CD8-positive, alpha-beta memory T cell (primary cell): ENCODE measurements at places on chromosomes 16 and 17. TPM values are rescaled to one million over a fixed set of nuclear protein-coding genes. Genes with fewer than 3 reads are reported as not detected.
A peak's percentile ranks its signal among the peaks of the same experiment; 100 is the strongest.

DNA sequence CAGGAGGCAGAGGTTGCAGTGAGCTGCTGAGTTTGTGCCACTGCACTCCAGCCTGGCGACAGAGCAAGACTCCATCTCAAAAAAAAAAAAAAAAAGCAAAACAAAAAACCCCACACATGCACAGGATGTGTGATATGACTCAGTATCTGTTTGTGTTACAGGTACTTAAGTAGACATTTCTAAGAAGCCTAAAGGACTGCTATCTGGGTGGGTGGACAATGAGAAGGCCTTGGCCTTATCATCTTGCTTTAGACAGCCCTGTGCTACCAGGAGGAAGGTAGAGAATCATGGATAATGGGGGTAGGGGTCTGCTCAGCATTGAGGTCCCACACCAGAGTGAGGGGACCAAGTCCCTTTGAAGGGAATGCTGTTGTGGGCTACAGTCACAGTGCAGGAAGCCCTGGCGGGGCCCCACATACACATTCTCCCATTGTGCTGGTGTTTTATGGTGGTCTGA, 26.7 kb downstream of the PLD6 start:
- peak overlapping the region; percentile 45 for H3K27ac ChIP-seq
- H3K27me3 ChIP-seq = no peaks in the 10 kb centered on the region
- peak; percentile 43 for DNase-seq
- peaks cover 16% of the 10 kb centered on the region for H3K36me3 ChIP-seq
- H3K4me1 ChIP-seq = peaks cover 96% of the 10 kb centered on the region

DNA sequence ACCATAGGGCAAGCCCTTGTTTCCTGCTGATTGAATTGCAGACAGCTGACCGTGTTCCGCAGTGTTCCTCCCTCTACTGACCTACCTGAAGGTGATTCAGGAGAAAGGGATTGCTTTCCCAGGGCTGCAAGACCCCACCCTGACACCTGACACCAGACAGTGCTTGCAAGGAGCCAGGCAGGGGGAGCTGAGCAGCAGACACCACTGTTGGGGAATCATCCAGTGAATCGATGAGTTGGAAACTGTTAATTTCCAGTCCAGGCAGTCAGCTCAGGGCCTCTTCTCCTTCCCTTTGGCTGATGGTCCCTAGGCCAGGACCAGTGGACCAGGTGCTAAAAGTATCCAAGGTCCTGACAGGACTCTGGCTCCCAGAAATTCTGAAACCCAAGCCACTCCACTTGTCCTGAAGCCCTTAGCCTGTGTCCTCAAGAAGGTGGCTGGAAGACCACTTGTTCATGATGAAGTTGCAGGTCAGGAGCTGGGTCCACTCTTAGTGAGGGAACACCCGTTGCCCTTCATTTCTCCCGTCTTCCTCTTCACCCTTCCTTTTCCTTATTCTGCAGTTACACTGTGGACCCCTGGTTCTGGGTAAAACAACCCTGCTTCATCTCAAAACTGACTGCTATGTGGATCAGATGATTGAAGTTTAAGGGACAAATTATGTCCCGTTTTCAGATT, 9.5 kb upstream of the UNK start:
- peaks cover 20% of the 10 kb centered on the region for H3K4me1 ChIP-seq
- no peak for DNase-seq
- no peak overlapping the region for H3K4me3 ChIP-seq

GRCh38 chr17:4934173-4934979, 2.3 kb downstream of the GP1BA start:
- no peak overlapping the region for H3K27ac ChIP-seq
- no peak overlapping the region for H3K4me3 ChIP-seq
- peak; percentile 36 for DNase-seq
- H3K27me3 ChIP-seq = no peaks in the 10 kb centered on the region
- peaks cover 5% of the 10 kb centered on the region for H3K36me3 ChIP-seq

IRX3 gene
- total RNA-seq = not detected

DNA sequence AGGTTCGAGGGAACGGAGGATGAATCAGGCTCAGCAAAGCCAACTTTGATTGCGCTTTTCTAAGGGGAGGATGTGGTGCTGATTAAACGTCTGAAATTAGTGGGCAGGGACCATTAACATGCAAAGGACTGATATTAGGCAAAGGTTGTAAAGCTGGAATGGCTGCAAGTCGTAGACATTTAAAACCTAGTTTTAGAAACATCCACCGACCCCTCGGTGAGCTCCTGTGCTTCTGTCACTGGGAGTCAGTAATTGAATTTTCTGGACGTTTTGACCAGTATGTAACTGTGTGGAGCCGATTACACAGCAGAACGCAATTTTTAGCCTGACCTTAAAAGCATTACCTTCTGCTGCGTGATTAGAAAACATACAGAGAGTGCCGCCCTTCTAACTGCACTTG, 220.6 kb upstream of the HSBP1 start:
- H3K36me3 ChIP-seq = no peaks in the 10 kb centered on the region
- no peaks in the 10 kb centered on the region for H3K4me1 ChIP-seq
- DNase-seq = no peak
- H3K4me3 ChIP-seq = no peak overlapping the region

KRTAP4-4 gene
- total RNA-seq = not detected

GRCh38 chr17:75894049-75894733, 2.6 kb downstream of the TRIM65 start:
- H3K4me1 ChIP-seq = peaks cover 18% of the 10 kb centered on the region
- H3K4me3 ChIP-seq = no peak overlapping the region
- no peak overlapping the region for H3K27ac ChIP-seq
- DNase-seq = no peak
- H3K27me3 ChIP-seq = no peaks in the 10 kb centered on the region
- no peaks in the 10 kb centered on the region for H3K36me3 ChIP-seq

CCDC200 gene
- total RNA-seq = 0.33 TPM

KRT31 gene
- total RNA-seq = not detected

DNA sequence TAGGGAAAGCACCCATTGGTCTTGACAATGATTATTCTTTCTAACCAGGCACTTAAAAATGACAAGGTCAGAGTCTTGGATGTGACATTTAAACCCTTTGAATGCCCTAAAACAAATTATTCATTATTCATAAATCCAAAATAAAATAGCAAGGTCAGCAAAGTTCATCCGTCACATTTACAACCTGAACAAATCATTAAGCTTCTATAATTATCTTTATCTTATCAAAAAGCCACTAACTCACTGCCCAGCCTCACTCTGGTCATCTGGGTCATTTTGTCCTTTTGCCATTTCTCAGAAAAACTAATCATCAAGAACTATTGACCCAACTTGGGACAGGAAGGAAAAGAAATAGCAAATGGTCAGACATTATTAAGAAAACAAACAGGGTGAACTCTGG, 507.3 kb upstream of the CDH8 start:
- H3K27me3 ChIP-seq = no peaks in the 10 kb centered on the region
- no peaks in the 10 kb centered on the region for H3K4me1 ChIP-seq
- no peak overlapping the region for H3K4me3 ChIP-seq
- no peak overlapping the region for H3K27ac ChIP-seq

DNA sequence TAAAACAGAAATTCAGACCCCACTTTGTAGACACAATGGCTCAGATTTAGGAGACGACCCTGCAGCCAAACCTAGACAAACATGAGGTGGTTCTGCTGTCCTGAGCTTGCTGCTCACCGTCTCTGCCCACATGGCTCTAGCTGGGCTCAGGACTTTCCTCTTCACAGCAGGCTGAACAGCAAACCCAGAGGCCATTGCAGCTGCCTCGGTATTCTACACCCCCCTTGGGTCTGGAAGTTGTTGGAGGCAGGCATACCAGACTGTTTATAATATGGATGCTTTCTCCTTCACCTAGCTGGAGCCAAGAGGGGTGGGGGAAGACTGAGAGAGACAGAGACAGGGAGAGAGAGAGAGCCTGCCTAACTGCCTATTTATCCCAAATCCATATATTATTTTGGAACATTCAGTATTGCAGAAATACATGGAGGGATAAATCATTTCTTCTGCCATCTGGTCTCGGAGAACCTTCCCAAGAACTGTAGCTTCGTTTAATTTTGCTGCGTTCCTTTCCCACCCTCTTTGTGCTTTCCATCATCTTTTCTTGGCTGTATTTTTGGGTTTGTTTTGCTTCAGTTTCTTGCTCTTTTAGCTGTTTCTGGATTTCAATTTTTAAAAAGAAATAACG, 628.2 kb upstream of the RBFOX1 start:
- H3K4me3 ChIP-seq = no peak overlapping the region
- H3K27me3 ChIP-seq = no peaks in the 10 kb centered on the region
- no peak for DNase-seq
- no peak overlapping the region for H3K27ac ChIP-seq

FBXW10 gene
- 0.09 TPM for total RNA-seq

PNMT gene
- not detected for total RNA-seq

EVPLL gene
- not detected for total RNA-seq

DNA sequence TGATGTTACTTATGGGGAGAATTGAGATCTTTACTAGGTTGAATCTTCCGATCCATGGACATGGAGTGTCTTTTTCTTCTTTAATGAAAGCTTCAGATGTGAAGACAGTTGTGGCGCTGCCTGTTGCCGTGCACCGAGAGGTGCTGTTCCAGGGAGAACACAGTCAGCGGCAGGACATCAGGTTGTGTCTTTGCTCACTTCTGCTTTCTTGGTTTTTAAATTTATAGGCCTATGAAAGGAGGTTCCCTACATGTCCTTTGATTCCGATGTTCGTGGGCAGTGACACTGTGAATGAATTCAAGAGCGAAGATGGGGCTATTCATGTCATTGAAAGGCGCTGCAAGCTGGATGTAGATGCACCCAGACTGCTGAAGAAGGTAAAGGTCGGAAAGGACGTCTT, 49.8 kb downstream of the SEC14L1 start:
- DNase-seq = no peak
- H3K4me3 ChIP-seq = no peak overlapping the region
- H3K27me3 ChIP-seq = no peaks in the 10 kb centered on the region

- DNase-seq = no peak
- H3K27ac ChIP-seq = no peak overlapping the region
Measured at GRCh38 chr17:79938336-79939093, 97.2 kb downstream of the TBC1D16 start.

KRT36 gene
- not detected for total RNA-seq
